NCI-H1694 treated with DMSO at 0.1 percent for 48 hours (cell line): ENCODE measurements at places on chromosomes 1 and 21.

GRCh38 chr1:55670331-55671082 lies 455.3 kb upstream of the USP24 start:
- no peak for DNase-seq

DNA sequence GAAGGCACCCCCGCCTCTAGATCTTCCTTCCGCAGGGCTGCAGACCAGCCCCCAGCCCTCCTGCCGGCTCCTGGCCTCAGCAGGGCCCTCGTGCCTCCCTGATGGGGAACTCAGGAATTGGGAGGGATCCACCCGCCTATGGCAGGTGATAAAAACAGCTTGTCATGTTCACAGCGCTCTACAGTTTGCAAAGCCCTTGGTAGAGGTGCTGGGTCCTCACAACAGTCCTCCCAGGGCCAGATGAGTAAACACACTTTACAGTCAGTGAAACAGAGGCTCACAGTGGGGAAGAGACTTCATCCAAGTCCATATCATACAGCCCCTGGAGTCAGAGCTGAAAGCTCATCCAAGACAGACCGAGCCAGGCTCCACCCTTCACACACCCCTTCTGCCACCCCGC lies 97.0 kb upstream of the IFFO2 start:
- no peak for DNase-seq

GRCh38 chr1:160859166-160859565 lies 3.5 kb downstream of the CD244 start:
- no peak for DNase-seq

GRCh38 chr1:11499601-11500331 lies 20.8 kb downstream of the DISP3 start:
- DNase-seq = peak; percentile 26

- DNase-seq = no peak
Observed at GRCh38 chr1:168087696-168088095, 49.0 kb downstream of the GPR161 start.
